Nucleus accumbens (tissue), 56 donors: ENCODE measurements at places on chromosomes 11 and 22.
A peak's percentile ranks its signal among the peaks of the same experiment; 100 is the strongest.

DNA sequence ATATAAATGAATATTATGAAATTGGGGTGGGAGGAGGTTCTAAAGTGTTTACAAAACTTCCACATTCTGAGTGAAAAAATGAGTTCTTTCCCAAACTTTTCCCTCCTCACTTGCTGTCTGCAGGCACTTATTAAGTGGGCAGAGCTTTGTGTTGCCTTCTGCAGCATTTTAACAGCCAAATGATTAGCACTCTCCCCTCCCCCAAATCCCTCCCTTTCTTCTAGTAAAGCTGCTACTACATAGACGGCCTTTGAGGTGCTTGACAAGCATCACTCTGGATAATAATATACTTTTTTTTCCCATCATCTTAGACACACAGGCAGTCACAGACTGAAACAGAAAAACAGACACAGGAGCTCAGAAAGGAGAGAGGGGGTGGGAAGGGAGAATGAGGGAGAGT lies 493.5 kb downstream of the DLG2 start:
- no peak for DNase-seq

GRCh38 chr11:88179141-88179540 lies 3.9 kb upstream of the RAB38 start:
- DNase-seq, result no peak

DNA sequence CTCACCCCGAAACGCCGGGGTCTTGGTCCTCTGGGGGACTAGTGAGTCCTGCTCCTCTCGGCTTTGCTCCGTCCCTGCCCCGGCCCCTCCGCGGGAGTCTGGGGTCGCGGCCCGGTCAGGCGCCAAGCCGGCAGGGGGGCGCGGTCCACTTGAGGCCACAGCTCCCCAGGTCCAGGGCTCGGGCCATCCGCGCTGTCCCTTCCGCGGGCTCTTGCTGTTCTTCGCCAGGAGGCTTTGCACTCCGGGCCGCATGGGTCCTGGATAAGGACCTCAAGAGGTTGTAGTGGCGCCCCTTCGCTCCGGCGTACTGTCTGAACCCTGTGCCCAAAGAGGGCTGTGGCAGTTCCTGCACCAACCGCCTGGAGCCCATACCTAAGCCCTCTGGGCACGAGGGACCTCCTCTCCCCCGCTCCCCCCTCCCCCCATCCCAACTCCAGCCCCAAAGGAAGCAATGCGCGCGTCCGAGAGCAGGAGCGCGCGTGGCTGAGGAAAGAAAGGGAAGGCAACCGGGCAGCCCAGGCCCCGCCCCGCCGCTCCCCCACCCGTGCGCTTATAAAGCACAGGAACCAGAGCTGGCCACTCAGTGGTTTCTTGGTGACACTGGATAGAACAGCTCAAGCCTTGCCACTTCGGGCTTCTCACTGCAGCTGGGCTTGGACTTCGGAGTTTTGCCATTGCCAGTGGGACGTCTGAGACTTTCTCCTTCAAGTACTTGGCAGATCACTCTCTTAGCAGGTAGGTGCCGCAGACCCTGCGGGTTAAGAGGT lies at the start of gene ADM:
TSS of gene ADM (plus strand) at position 579 of the 767 bp plus-strand sequence. CDS start 628 bp downstream, outside the sequence.
- DNase-seq, result peak; percentile 58

DNA sequence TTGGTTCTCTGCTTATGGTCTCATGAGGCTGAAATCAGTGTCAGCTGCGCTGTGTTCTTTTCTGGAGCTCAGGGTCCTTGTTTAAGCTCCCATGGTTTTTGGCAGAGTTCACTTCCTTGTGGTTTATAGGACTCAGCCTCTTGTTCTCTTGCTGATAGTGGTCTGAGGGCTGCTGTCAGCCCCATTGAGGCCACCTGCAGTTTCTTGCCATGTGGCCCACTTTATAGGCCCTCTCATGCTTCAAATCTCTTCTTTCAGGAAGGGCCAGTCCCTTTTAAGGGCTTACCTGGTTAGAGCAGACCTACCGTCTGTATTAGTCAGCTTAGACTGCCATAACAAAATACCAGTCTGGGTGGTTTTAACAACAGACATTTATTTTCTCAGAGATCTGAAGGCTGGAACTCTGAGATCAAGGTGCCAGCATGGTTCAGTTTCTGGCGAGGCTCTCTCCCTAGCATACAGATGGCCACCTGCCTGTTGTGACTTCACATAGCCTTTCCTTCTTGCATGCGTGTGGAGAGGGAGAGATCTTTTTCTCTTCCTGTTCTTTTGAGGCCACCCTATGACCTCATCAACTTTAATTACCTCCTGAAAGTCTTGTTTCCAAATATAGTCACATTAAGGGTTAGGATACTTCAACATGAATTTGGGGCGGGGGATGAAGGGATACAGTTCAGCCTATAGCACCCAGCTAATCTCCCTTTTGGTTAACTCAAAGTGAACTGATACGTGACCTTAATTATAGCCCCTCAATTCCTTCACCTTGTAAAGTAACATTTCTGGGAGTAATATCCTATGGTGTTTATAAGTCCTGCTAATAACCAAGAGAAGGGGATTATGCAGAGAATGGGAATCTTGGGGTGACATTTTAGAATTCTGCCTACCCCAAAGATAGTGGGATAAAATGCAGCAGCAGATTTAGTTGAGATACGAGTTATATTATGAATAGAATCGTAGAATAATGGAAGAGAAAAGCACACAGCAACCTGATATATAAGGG lies 131.8 kb downstream of the UVRAG start:
- DNase-seq, result no peak

GRCh38 chr11:60345489-60345888 lies 18.4 kb downstream of the MS4A6E start:
- peak; percentile 17 for DNase-seq

- DNase-seq, result no peak
Observed at GRCh38 chr11:72634016-72634415, 40.2 kb downstream of the PDE2A start.

DNA sequence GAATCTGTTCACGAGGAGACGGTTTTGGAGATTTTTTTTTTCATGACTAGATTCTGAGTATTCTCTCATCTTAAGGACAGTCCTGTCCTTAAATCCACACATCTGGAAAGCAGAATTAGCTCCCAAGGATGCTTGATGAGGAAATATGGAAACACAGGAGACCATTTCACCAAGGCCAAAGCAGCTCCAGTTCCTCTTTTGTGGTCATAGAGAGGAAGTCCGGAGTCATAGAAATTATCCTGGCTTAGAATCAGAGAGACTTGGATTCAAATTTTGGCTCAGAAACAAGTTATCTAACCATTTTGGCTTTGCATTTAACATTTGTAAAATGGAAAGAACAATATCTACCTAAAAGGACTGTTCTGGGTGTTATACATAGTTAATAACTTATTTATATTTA lies 7.3 kb upstream of the TEAD1 start:
- DNase-seq, result no peak

DNA sequence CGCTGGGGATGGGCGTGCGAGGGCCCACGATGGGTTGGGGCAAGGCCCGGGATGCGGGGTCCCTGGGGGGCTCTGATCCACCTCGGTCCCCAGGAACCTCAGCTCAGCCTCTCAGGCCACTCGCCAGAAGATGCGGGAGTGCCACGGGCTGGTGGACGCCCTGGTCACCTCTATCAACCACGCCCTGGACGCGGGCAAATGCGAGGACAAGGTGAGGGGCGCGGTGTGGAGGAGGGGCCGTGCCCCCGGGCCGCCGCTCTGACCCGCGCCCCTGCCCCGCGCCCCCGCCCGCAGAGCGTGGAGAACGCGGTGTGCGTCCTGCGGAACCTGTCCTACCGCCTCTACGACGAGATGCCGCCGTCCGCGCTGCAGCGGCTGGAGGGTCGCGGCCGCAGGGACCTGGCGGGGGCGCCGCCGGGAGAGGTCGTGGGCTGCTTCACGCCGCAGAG lies 6.3 kb downstream of the PKP3 start:
- DNase-seq, result no peak

DNA sequence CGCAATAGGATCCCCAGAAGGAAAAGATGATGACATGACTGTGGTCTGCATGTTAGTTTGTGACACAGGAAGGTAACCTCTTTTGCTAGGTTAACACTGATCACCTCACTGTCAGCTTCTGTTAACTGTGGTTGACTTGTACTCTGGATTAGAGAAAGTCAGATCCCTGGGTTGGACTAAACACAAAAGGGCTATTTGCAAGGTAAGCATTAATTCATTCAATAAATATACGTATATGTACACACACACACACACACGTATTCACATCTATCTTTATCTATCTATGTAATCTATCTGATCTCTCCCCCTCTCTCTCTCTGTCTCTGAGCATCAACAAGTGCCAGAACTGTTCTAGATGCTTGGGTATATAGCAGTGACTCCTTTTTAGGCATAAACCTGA lies 136.1 kb upstream of the SNX19 start:
- no peak for DNase-seq

GRCh38 chr11:108237058-108237481 lies 14.2 kb downstream of the ATM start:
- DNase-seq, result no peak

DNA sequence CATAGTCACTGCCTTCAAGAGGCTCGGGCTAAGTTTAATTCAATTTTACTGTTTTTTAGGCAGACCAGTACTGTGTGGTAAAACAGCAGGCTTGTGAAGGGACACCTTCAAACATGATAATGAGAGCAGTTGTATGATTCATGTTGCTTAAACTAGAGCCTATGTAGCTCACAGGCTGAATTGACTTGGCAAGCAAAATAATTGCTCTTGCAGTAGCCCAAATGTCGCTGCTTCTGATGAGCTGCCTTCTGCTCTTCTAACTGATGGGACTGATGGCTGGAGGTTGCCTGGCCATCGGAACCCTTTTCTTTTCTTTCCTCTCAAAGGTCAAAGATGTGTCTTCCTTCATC lies 137.6 kb downstream of the MAML2 start:
- no peak for DNase-seq

DNA sequence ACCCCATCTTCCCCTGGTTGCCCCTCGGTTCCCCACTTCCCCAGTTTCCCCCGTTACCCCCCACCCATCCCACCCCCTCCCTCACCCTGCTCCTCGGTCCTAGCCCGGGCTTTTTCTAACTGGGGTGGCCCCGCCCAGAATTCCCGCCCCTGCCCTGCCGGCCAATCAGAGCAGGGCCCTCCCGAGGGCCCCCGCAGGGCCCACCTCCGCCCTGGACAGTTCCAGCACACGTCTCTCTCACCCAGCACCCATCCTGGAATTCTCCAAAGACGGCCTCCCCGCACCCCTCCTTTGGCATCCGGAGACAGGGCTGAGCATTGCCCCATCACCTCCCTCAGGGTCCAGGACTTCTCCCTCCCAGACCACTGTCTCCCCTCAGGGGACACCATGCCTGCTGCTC lies at the start of gene H19:
TSS of gene H19 (minus strand) at position 88 of the 400 bp plus-strand sequence.
- DNase-seq, result no peak

GRCh38 chr11:299081-299891 lies at the start of gene IFITM5:
IFITM5 (minus strand) TSS chr11:299526; CDS start chr11:299490, 36 bp downstream.
- DNase-seq, result no peak

DNA sequence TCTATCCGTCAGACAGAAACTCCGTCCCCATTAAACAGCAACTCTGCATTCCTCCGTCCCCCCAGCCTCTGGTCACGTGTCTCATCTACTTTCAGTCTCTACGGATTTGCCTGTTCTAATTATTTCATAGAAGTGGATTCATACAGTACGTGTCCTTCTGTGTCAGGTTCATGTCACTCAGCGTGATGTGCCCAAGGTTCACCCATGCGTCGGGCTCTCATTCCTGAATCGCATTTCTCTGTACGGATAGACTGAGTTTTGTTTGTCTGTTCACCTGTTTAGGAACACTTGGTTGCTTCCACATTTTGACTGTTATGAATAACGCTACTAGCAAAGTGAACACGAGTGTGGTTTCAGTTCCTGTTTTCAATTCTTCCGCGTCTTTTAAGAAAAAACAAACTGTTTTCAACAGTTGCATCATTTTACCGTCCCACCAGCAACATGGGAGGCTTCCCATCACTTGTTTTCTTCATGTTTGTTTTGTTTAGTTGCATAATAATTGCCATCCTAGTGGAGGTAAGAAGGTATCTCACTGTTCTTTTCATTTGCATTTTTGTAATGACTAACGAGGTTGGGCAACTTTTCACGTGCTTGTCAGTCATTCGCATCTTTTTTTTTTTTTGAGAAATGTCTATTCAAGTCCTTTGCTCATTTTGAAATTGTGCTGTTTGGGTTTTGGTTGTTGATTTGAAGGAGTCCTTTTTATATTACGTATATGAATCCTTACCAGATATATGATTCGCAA lies 8.9 kb upstream of the NLRP6 start:
- no peak for DNase-seq
